Aorta (tissue), 5 donors: ENCODE measurements at places on chromosomes 1 and 21. TPM values are rescaled to one million over a fixed set of nuclear protein-coding genes. Genes with fewer than 3 reads are reported as not detected.

NBPF6 gene
- not detected for total RNA-seq

- no peak for DNase-seq
- H3K4me1 ChIP-seq, result no peaks in the 10 kb centered on the region
- no peak overlapping the region for H3K4me3 ChIP-seq
- peaks cover 2% of the 10 kb centered on the region for H3K27me3 ChIP-seq
Observed at GRCh38 chr1:25011943-25012638, 82.0 kb upstream of the RUNX3 start.

GRCh38 chr1:25649505-25650288 is 33.1 kb downstream of the MAN1C1 start:
- no peak overlapping the region for H3K4me3 ChIP-seq
- H3K27ac ChIP-seq, result no peak overlapping the region
- H3K4me1 ChIP-seq, result peaks cover 2% of the 10 kb centered on the region
- no peaks in the 10 kb centered on the region for H3K27me3 ChIP-seq
- H3K36me3 ChIP-seq, result no peaks in the 10 kb centered on the region
- no peak for DNase-seq

- peak; percentile 76 for DNase-seq
- H3K36me3 ChIP-seq, result no peaks in the 10 kb centered on the region
- no peak overlapping the region for H3K27ac ChIP-seq
- H3K4me1 ChIP-seq, result no peaks in the 10 kb centered on the region
- no peak overlapping the region for H3K4me3 ChIP-seq
- no peaks in the 10 kb centered on the region for H3K27me3 ChIP-seq
Observed at GRCh38 chr1:26289158-26290059, 9.5 kb downstream of the SH3BGRL3 start.

DNA sequence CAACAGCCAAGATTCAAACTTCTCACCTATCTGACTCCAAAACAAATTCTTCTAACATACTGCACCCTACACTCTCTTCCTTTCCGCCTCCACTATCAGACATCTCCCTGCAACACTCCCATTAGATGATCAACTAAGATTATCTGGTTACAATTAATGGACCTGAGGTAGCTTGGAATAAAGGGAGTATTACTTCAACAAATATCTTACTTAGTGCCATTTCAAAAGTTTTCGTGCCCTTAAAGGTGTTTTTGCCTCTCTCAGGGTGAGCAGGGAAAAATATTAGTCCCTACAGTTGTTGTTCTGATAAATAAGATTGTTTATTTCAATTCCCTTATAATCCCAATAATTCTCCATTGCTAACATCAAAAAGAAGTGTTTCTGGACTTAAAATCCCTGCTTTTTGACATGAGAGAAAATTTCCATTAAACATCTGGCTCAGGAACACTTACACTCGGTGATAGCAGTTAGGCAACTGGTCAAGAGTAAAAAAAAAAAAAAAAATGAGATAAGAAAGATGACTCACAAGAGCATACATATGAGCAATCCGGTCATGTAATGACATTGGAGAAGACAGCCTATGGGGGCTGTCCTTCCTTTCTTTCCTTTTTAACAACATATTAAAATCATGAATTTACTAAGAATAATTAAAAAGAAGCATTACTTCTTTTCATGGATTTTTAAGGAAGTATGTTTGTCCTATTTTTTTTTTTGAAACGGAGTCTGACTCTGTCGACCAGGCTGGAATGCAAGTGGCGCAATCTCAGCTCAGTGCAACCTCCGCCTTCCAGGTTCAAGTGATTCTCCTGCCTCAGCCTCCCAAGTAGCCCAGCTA is 7.6 kb downstream of the RSBN1 start:
- no peaks in the 10 kb centered on the region for H3K36me3 ChIP-seq
- H3K27ac ChIP-seq, result no peak overlapping the region
- H3K27me3 ChIP-seq, result no peaks in the 10 kb centered on the region
- H3K4me1 ChIP-seq, result peaks cover 3% of the 10 kb centered on the region
- no peak for DNase-seq

GRCh38 chr1:219123036-219123435 is 50.6 kb upstream of the LYPLAL1 start:
- H3K4me3 ChIP-seq, result no peak overlapping the region
- H3K27me3 ChIP-seq, result no peaks in the 10 kb centered on the region
- H3K36me3 ChIP-seq, result no peaks in the 10 kb centered on the region
- H3K27ac ChIP-seq, result no peak overlapping the region
- no peaks in the 10 kb centered on the region for H3K4me1 ChIP-seq
- DNase-seq, result peak; percentile 45

DNA sequence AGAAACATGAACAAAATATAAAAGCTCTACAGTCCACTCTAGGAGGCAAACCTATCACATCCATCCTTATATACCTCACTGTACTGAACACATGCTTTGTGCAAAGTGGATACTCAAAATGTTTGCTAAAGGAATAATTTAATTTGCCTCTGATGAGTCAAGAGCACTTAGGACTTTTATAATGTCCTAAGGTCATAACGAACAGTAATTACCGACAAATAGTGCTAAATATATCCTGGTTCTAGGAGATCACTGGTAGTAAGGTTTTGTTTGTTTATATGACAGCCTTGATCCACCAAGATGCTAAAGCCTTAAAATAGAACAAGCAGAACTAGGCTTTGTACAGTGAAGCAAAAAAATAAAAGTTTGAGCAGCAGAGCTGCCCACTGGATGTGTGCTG is 70.6 kb downstream of the GADD45A start:
- H3K27me3 ChIP-seq, result no peaks in the 10 kb centered on the region
- no peaks in the 10 kb centered on the region for H3K36me3 ChIP-seq
- DNase-seq, result no peak
- H3K27ac ChIP-seq, result no peak overlapping the region

OR2T29 gene
- not detected for total RNA-seq

FGR gene
- 12.1 TPM for total RNA-seq

SYT14 gene
- not detected for total RNA-seq

CRYBG2 gene
- 0.27 TPM for total RNA-seq

DNA sequence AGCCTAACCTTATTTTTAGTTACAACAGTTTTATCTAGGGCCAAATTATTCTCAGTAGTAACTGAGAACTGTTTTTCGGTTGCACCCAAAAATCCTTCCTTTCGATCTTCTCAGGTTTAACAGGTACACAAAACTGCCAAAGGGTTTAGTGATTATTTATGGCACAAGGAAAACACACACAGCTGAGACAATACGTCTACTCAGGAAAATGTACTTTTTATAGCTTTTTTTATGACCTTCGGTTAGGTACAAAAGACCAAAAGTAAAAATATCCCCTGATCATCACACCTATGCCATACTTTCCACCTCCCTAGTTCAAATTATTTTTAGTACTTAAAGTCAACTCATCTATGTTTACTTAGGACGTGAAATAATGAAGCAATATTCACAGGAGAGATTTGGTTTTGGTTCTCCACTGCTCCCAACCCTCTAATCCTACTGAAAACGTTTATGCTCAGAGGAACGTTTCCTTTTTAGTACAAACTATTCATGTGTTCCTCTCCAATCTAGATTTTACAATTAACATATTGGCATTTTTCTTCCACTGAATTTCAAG is 48.7 kb downstream of the TTLL7 start:
- DNase-seq, result no peak
- no peaks in the 10 kb centered on the region for H3K27me3 ChIP-seq
- H3K4me1 ChIP-seq, result peaks cover 3% of the 10 kb centered on the region
- no peak overlapping the region for H3K27ac ChIP-seq

- H3K36me3 ChIP-seq, result no peaks in the 10 kb centered on the region
- DNase-seq, result no peak
- H3K4me1 ChIP-seq, result no peaks in the 10 kb centered on the region
- no peak overlapping the region for H3K4me3 ChIP-seq
Observed at GRCh38 chr1:218355278-218355677, 10.1 kb downstream of the TGFB2 start.

- H3K27ac ChIP-seq, result no peak overlapping the region
- no peak overlapping the region for H3K4me3 ChIP-seq
- peak; percentile 45 for DNase-seq
- no peaks in the 10 kb centered on the region for H3K27me3 ChIP-seq
Observed at GRCh38 chr21:45379171-45379900, 25.6 kb upstream of the COL18A1 start.

ITGB3BP gene
- 7.2 TPM for total RNA-seq

CA6 gene
- total RNA-seq, result not detected

- no peak for DNase-seq
- no peak overlapping the region for H3K27ac ChIP-seq
- no peaks in the 10 kb centered on the region for H3K36me3 ChIP-seq
Observed at GRCh38 chr1:80054129-80054528, 1047.6 kb upstream of the ADGRL4 start.

DNA sequence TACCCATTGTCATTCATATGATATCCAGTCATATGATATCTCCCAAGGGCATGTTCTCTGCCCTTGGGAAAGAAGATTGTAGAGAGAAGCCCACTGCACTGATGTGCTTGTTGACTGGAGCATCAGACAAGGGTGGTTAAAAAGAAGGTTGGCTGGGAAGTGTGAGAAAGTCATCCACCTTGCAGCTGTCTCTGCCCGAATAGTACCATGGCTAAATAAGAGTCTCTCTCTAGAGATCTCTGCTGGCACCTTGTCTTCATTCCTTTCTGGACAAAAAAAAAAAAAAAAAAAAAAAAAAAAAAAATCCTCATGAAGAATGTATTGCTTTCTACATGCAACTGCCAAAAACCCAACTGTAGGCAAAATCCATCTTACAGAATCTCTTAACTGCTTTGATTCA is 349.7 kb upstream of the ESRRG start:
- H3K36me3 ChIP-seq, result no peaks in the 10 kb centered on the region
- no peaks in the 10 kb centered on the region for H3K27me3 ChIP-seq
- H3K27ac ChIP-seq, result no peak overlapping the region

GRCh38 chr1:59692591-59692990 is 122.2 kb upstream of the HOOK1 start:
- H3K27ac ChIP-seq, result no peak overlapping the region
- no peaks in the 10 kb centered on the region for H3K27me3 ChIP-seq
- DNase-seq, result peak; percentile 47
- no peaks in the 10 kb centered on the region for H3K36me3 ChIP-seq
- no peak overlapping the region for H3K4me3 ChIP-seq

FCGR2B gene
- 13.6 TPM for total RNA-seq

LCE1E gene
- not detected for total RNA-seq

GRCh38 chr1:211479624-211480023 is 12.3 kb downstream of the RD3 start:
- DNase-seq, result no peak
- H3K4me1 ChIP-seq, result no peaks in the 10 kb centered on the region
- H3K27ac ChIP-seq, result no peak overlapping the region
- no peaks in the 10 kb centered on the region for H3K36me3 ChIP-seq
- no peaks in the 10 kb centered on the region for H3K27me3 ChIP-seq
- no peak overlapping the region for H3K4me3 ChIP-seq
